ENCODE measurements at places on chromosomes 11 and 22.

DNA sequence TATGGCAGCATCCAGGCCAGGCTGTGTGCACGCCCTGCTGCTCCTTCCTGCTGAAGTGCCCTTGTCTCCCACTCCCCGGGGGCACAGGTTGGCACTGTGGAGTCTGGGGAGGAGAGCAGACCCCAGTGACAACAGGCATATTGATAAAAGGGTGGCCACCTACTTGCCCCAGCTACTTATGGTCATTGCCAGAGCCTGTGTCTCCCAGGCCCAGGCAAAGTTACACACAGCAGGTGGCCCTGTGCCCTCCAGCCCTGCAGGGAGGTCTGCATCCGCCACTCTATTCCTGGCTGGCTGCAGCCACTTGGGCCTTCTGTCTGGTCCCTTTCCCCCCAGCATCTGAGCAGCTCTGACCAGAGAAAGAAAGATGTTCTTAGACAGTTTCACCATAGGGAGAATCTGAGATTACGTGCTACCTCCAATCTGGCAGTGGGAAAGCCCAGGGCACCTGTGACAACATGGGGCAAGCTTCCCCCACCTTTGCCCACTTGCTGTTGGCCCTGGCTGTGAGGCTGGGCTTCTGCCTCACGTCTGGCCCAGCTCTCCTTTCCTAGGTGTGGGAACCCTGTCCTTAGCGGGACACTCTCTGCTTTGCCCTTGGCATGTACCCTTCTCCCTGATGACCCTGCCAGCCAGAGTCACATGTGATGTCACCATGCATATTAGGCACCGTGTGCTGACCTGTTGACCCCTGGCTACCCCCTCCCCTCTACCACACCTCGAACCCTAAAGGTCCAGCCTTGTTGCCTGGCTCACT lies 25.3 kb upstream of the CSNK2A3 start:
- no peak for DNase-seq

- DNase-seq = no peak
Observed at GRCh38 chr11:36724742-36725385, 126.8 kb upstream of the RAG2 start.

- no peak for DNase-seq
Observed at GRCh38 chr11:118052581-118053206, 24.2 kb upstream of the TMPRSS4 start.

DNA sequence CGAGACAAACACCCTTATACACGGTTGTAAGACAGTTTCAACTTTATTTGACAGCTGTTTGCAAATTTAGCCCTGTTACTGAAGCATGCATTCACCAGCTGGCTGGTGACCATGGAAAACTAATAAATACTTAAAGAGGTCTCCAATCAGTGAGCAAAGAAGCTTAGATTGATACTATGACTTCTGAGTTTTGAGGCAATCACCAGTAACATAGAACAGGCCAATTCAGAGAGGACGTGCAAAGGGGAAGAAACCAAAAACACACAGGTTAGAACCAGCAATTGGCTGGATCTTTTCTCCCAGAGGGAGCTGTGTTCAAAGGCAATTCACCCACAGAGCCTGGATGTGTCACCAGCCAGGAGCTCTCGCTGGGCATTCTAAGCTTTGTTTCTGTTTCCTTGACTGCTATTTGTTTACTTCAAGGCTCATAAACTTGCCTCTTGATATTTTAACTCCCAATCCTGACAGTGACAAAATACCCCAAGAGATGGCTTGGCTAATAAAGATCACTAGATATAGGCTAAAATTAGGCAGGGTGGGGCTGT lies 113.6 kb upstream of the MTMR2 start:
- no peak for DNase-seq

DNA sequence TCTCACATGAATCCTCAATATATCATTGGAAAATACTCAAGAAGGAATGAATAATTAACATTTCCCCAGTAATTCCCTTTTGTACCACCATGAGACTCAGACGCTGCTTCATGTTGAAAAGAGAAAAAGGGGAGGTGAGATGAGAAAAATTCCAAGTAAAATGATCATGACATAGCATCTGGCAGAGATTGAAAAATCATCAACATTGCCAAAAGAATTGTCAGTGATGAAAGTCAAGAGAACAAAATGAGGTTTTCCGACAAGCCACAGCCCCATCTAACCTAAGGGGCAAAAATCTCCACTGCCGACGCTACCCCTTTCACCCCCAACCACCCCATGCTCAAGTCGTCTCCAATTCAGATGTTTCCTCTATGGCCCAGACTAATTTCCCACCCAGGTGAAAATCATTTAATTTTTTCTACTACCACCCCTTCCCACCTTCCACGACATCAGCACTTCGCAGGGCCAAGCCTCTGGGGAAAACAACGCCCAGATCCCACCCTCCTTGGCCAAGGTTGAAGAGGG lies 1.2 kb downstream of the RAB6A start:
- DNase-seq = peak; percentile 53

DNA sequence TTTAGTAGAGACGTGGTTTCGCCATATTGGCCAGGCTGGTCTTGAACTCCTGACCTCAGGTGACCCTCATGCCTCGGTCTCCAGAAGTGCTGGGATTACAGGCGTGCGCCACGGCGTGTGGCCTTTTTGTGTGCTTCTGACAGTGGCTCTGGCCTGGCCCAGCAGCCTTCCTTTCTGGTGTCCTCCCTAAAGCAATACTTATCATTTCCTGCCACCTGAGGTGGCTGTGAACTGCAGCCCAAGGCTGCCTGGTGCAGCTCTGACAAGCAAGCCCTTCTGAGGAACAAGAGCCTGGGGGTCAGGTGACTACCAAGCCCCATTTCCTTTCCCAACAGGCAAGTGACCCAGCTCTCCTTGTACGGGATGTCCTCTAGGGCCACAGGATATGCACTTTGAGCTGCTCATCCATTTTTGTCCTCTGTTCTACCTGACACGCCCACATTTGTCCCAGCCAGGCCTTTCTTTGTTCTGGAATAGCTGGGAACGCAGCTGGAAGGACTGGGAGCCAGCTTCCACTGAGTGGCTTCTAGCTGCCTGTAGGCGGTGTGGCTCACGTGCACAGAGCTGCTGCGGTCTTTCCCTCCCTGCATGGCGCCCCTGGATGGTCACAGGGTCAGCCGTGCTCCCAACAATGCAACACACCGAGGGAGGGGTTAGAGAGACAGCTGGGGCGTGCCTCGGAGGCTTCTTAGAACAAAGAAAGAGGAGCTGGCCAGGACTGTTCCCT lies 12.3 kb upstream of the BID start:
- no peak for DNase-seq

DNA sequence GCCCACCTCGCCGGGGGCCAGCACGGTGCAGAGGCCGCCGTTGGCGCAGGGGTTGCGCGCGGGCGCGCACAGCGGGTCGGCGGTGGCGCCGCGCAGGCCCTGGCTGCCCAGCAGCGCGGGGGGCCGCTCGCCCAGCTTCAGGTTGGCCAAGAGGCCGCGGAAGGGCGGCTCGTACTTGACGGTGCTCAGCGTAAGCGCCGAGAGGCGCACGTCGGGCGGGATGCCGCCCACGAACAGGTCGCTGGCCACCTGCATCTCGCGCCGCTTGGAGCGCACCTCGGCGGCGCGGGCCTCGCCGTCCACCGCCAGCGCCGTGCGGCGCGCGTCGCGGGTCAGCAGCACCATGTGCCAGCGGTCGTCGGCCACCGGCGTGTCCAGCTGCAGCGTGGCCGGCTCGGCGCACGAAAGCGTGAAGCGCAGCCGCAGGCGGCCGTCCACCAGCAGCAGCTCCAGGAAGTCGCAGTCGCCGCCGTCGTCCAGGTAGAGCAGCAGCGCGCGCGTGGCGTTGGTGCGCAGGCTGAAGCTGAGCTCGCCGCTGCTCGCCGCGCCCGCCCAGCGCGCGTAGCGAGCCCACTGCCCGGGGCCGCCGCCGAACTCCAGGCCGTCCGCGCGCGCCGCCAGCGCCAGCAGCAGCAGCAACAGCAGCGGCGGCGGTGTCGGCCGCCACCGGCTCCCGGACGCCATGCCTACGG lies 9.8 kb downstream of the NRXN2 start:
- DNase-seq = no peak
